ENCODE measurements at places on chromosomes 7 and 10. TPM values are rescaled to one million over a fixed set of nuclear protein-coding genes. Genes with fewer than 3 reads are reported as not detected.
A peak's percentile ranks its signal among the peaks of the same experiment; 100 is the strongest.

Gene HTRA1
- 0.18 TPM for polyA plus RNA-seq

DNA sequence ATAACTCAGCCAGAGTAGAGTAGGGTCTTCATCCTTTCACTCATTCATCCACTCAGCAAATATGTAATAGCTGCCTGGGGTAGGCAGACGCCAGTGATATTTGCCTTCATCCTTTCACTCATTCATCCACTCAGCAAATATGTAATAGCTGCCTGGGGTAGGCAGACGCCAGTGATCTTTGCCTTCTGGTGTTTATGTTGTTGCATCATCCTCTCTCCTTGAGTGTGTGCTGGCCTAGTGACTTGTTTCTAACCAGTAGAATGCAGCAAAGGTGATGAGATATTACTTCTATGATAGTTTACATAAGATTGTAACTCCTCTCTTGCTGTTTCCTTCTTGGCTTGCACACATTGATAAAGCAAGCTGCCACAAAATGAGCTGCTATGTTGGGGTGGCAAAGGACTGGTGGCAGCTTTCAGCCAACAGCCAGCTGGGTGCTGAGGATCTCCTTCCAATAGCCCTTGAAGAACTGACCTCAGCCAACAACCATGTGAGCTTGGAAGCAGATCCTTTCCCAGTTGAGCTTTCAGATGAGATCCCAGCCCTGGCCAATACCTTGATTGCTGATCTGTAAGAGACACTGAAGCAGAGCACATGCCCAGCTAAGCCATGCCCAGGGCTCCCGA lies 23.2 kb upstream of the MTPN start:
- no peak overlapping the region for H3K4me3 ChIP-seq
- H3K27ac ChIP-seq = no peak overlapping the region
- H3K27me3 ChIP-seq = no peaks in the 10 kb centered on the region
- H3K36me3 ChIP-seq = no peaks in the 10 kb centered on the region
- DNase-seq = peak; percentile 9
- no peaks in the 10 kb centered on the region for H3K4me1 ChIP-seq

DNA sequence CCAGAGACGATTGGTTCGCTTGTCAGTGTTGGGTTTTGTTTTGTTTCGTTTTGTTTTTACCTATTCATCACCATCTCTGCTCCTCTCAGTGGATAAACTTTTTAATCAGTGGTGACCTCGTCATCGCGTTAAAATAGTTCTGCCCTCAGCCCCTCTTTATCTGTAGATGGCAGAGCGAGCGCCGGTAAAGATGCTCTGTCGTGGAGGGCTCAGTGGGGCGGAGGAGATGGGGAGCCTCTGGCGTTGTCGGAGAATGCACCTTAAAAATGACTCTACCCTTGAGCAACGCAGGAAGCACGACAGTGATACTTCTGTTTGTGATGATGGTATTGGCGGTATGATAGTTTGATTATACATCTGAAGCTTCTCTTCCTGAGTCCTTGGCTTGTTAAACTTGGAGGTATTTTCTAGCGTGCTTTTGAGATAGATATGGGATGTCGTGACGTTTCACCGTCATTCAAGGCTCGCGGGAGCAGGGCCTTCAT lies 554 bp downstream of the CSGALNACT2 start:
- H3K4me1 ChIP-seq = peaks cover 33% of the 10 kb centered on the region
- peak overlapping the region; percentile 36 for H3K27ac ChIP-seq
- H3K4me3 ChIP-seq = peak overlapping the region; percentile 92
- H3K27me3 ChIP-seq = no peaks in the 10 kb centered on the region
- no peaks in the 10 kb centered on the region for H3K36me3 ChIP-seq
- no peak for DNase-seq

DNA sequence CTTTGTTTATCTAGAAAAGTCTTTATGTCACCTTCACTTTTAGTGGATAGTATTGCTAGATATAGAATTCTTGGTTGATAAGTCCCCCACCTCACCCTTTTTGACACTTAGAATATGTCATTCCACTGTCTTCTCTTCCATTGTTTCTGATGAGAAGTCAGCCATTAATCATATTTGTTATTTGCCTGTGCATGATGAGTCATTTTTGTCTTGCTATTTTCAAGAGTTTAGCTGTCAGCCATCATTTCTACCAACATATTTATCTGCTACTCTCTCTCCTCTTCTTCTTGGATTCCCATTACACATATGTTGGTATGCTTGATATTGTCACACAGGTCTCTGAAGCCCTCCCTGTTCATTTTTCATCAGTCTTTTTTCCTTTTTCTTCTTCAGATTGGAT lies 160.8 kb upstream of the TCF7L2 start:
- DNase-seq = no peak
- H3K27ac ChIP-seq = no peak overlapping the region
- H3K4me3 ChIP-seq = no peak overlapping the region
- no peaks in the 10 kb centered on the region for H3K36me3 ChIP-seq
- peaks cover 17% of the 10 kb centered on the region for H3K4me1 ChIP-seq

- H3K4me3 ChIP-seq = no peak overlapping the region
- H3K27me3 ChIP-seq = no peaks in the 10 kb centered on the region
- no peak overlapping the region for H3K27ac ChIP-seq
- peak; percentile 11 for DNase-seq
- H3K36me3 ChIP-seq = peaks cover 1% of the 10 kb centered on the region
- peaks cover 10% of the 10 kb centered on the region for H3K4me1 ChIP-seq
Observed at GRCh38 chr10:72567889-72568640, 57.8 kb downstream of the MICU1 start.

All from HepG2 (cell line).